ENCODE measurements at places on chromosomes 5 and 9. TPM values are rescaled to one million over a fixed set of nuclear protein-coding genes. Genes with fewer than 3 reads are reported as not detected.

LRRC19 gene
- total RNA-seq, result not detected

- no peak for DNase-seq
- no peak overlapping the region for H3K27ac ChIP-seq
- no peaks in the 10 kb centered on the region for H3K4me1 ChIP-seq
- H3K4me3 ChIP-seq, result no peak overlapping the region
- H3K27me3 ChIP-seq, result no peaks in the 10 kb centered on the region
- H3K36me3 ChIP-seq, result no peaks in the 10 kb centered on the region
Observed at GRCh38 chr9:10479172-10479571, 133.6 kb downstream of the PTPRD start.

DNA sequence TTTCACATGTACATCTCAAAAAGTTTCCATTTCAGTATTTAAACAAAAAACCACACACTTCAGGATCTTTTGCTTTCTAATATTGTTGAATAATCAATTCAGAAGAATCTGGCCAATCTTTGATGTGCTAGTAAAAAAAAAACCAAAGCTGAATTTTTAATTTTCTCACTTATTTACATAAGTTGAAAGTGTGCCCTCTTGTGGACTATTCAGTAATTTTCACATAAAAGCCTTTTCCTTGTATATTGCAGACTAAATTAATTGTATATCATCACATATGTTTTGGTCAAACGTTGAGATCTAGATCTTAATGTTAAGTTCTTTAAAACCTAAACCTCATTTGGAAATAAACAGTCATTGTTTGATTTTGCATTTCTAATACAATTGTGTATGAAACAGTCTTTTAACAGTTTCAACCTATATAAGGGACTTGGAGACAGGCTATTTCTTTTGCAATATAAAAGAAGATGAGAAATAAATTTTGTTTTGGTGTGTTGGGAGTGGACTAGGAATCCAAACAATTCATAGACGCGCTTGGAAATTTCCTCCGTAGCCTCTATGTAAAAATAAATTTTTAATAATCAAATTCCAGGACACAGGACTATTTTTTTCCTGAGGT, 68.1 kb downstream of the NIPBL start:
- DNase-seq, result no peak
- no peak overlapping the region for H3K4me3 ChIP-seq
- no peaks in the 10 kb centered on the region for H3K27me3 ChIP-seq
- H3K36me3 ChIP-seq, result no peaks in the 10 kb centered on the region
- H3K27ac ChIP-seq, result no peak overlapping the region

- H3K4me1 ChIP-seq, result no peaks in the 10 kb centered on the region
- H3K27ac ChIP-seq, result no peak overlapping the region
- H3K27me3 ChIP-seq, result no peaks in the 10 kb centered on the region
- H3K4me3 ChIP-seq, result no peak overlapping the region
Observed at GRCh38 chr9:32454280-32454679, 69.8 kb downstream of the ACO1 start.

DNA sequence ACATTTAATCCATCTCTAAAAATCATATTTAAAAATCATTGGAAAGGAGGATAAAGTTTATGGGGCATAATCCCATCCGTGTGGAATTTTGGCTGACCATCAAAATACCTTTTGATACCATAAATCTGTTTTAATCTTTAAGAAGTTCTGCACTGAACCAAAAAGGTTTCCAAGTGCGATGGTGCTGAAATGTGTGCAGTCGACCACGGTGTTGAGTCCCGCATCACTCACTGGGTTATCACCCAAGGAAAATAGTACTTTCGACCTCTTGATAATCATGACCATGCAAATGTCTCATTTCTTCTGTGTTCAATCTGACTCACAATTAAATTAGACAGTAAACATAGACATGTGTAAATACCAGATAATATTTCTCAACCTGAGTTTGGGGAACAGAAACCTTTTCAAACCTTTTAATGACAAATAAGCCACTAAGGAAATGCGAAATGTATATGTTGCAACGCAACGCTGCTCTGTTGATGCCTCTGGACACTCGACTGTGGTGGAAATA, 62.0 kb upstream of the CDH6 start:
- DNase-seq, result no peak
- no peaks in the 10 kb centered on the region for H3K4me1 ChIP-seq
- no peak overlapping the region for H3K27ac ChIP-seq
- H3K36me3 ChIP-seq, result no peaks in the 10 kb centered on the region
- no peak overlapping the region for H3K4me3 ChIP-seq
